Mucosa of descending colon (tissue), 3 donors: ENCODE measurements at places on chromosomes 13 and 19. TPM values are rescaled to one million over a fixed set of nuclear protein-coding genes. Genes with fewer than 3 reads are reported as not detected.

DNA sequence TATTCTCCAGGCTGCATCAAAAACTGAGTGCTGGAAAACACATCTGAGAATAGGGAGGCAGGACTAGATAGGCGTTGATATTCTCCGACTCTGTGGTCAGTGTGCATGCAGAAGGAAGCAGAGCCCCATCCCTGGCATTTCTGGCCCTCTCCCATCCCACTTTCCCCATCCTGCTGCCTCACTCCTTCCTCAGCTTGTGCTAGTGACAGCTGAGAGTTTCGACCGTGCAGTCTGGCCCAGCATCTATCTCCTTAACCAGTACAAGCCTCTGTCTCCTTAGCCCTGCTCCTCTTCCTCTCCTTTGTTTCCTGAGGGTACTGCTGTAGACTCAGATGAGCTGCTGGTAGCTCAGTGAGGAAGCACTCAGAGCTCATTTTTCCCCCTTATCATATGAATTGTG, 163.2 kb downstream of the SUCLA2 start:
- DNase-seq: no peak

- DNase-seq: no peak
These were observed 1.5 kb downstream of the FNDC3A start for GRCh38 chr13:48977286-48977625.

DNA sequence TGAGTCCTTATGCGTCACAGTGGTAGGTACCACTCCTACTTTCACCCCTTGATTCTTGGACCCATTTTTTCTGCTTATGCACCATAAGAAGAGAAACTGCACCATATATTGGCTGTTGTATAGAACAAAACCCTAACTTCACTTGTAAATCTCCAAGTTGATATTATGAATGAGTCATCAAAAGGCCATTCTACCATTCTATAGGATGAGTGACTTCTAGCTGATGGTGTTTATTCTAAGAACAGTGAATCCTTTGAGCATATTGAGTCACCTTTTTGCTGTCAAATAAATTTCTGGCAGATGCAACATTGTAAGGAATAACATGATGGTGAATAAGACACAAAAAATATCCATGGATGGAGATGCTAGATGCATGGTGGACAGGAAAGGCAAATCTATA, 57.7 kb downstream of the POLR1D start:
- no peak for DNase-seq

ZNF540 gene
- 1.5 TPM for total RNA-seq

DNA sequence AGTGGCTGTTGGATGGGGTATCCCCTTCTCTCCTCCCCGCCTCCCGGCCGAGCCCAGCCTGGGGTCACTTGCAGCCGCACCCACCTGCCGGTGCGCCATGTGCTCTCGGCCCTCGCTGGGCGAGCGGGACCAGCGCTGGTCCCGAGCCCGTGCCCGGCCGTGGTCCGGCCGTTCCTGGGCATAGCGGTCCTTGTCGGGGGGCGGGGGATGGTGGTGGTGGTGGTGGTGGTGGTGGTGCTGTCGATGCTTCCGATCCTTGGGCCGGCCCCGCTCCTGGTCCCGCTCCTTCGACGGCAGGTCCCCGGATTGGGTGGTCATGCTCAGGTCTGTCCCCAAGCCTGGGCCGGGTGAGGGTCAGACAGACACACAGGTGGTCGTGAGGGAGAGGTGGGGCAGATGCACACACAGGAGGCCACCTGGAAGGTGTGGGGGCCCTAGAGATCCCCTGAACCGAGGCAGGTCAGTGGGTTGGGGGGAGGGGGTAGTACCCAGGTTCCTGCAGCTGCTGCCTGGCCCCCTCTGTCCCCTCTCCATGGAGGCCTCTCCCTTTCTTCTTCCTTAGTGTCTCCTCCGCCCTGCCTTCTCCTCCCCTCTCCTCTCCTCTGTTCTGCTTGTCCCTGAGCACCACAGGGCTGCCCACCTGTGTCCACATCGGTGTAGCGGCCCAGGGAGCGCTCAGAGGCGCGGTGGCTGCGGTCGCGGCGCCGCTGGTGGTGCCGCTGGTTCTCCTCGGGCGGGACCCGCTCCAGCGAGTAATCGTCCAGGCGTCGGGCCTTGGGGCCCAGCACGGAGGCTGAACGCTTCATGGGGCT, 58.7 kb downstream of the IER2 start:
- DNase-seq: no peak

GRCh38 chr13:40313269-40314200, 352.9 kb downstream of the FOXO1 start:
- no peak for DNase-seq

THOP1 gene
- total RNA-seq: 53.1 TPM

DNA sequence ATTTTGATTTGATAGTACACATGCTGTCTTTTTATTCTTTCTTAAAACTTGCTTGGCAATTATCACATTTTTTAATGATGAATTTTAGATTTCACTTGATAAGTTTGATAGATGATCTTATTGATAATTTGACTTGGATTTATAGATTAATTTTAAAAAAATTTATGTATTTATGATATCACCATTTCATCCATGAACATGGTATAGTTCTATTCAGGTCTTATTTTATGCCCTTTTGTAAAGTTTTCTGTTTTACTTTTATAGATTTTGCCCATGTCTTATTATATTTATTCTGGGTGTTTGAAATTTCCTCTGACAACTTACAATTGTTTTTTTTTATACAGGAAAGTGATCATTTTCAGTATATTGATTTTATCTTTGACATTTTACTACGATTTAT, 39.5 kb downstream of the ZNF536 start:
- no peak for DNase-seq

- no peak for DNase-seq
These were observed 209.8 kb downstream of the PCCA start for GRCh38 chr13:100298691-100299090.

- no peak for DNase-seq
These were observed 62.5 kb downstream of the RFX2 start for GRCh38 chr19:6047741-6048251.

HCST gene
- total RNA-seq: 7.9 TPM

CEACAM3 gene
- 3.9 TPM for total RNA-seq

DNA sequence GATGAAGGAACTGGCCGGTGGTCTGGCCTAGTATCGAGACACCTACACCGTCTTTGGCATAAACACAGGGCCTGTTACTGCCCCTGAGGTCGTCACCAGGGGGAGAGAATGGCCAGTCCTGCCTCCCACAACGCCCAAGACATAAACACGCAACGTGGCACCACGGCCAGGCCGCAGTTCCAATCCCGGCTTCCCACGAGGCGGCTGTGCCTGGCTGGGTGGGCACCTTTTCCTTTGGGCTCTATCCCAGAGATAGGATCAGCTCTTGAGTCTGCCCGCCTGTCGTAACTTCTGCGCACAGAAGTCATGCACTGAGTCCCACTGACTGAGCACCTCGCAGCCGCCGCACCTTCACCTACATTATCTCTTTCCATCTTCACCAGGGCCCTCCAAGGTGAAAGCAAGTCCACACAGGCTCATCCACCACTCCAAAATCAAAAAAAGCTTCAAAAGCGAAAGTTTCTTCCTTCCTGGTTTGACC, 1.1 kb downstream of the MIER2 start:
- peak; percentile 6 for DNase-seq

DNA sequence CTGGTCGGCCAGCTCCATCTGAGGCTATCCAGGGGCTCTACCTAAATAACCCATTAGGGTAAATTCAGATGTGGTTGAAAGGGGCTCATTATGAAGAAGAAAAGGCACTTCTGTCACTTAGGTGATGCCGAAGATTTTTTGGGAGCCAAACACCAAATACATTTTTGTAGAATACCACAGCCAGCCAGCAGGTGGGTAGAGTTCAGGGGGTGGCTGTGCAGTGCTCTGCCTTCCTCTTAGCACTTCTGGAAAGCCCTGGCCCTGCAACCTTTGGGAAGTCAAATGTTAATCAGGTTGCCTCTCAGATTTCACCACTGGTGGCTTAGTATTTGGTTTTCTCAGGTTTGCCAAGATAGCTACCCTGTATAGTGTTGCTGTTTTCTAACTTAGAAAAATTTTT, 18.5 kb upstream of the GPR18 start:
- no peak for DNase-seq

DNA sequence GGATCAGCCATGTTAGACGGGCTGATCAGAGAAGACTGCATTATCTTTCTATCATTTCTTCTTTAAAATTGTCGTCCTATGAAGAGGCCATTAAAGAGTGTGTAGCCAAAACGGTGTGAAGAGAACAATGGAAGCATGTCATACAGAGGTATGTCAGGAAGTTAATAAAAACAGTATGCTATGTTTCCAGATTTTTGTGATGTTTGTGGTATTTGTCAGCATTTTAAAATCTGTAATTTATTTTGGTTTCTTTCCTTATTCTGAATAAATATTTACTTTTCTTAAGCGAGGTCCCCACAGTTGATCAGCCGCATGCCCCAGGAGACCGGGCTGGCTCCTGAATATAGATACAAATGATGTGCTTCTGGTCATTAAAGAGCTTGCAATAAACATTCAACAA, 142.9 kb upstream of the SERP2 start:
- no peak for DNase-seq

DNA sequence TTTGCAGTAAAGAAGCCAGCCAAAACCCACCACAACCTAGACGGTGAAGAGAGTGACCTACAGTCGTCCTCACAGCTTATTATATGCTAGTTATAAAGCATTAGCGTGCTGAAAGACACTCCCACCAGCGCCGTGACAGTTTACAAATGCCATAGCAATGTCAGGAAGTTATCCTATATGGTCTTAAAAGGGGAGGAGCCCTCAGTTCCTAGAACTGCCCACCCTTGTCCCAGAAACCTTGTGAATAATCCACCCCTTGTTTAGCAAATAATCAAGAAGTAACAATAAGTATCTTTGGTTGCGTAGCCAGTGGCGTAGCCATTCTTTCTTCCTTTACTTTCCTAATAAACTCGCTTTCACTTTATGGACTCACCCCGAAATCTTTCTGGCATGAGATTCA, 227.9 kb upstream of the ARGLU1 start:
- no peak for DNase-seq

GRCh38 chr19:49690656-49691242, at the start of gene CPT1C:
Gene CPT1C (plus strand): TSS chr19:49691116. CDS start chr19:49692253, 1,137 bp downstream.
- peak; percentile 80 for DNase-seq

GRCh38 chr13:53135301-53135700, 106.7 kb downstream of the OLFM4 start:
- DNase-seq: no peak

DNA sequence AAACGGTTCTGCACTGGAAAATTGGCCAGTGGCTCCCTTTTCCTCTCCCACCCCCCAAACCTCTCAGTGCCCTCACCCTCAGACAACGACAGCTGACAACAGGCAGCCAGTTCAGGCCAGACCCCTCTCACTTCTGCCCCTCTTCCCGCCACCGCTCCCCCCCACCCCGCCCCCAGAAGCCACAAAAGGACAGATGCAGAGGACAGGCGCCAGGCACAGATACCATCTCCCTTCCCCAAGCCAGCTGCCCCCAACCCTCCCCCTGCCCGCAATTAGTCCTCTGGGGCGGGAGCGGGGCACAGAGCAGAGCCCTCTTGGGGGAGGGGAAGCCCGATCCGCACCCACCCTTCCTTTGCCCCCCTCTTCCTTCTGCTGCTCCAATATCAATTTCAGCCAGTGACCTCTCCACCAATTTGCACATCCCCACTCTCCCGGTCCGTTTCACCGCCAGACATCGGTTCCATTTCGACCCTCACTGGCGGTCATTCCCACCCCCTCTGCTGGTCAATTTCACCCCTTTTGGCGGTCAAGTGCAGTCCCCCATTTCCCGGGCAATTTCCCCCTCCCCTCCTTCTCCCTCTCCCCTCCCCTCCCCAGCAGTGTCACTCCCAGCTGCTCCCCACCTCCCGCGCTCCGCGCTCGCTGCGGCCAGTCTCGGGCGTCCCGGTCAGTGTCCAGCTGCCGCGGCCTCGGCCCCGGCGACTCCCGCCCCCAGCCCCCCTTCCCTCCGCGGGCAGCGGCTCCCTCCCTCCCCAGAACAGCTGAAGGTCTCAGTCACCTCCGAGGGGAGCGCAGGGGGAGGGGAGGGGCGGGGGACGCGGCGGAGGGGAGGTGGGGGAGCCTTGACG, at the start of gene SHD:
Gene SHD, plus strand, starts transcription at position 848 of the 848 bp plus-strand sequence. CDS start 798 bp downstream, outside the sequence.
- DNase-seq: no peak

MAMSTR gene
- total RNA-seq: 0.61 TPM

FREM2 gene
- total RNA-seq: 3.3 TPM

FSD1 gene
- 0.84 TPM for total RNA-seq

- no peak for DNase-seq
These were observed 75.5 kb upstream of the MEDAG start for GRCh38 chr13:30830638-30830965.

ZNF667 gene
- total RNA-seq: 0.61 TPM

PSG7 gene
- not detected for total RNA-seq

SLAIN1 gene
- total RNA-seq: 1.6 TPM

GRCh38 chr13:90415902-90416301, 931.6 kb upstream of the MIR17HG start:
- no peak for DNase-seq

DNA sequence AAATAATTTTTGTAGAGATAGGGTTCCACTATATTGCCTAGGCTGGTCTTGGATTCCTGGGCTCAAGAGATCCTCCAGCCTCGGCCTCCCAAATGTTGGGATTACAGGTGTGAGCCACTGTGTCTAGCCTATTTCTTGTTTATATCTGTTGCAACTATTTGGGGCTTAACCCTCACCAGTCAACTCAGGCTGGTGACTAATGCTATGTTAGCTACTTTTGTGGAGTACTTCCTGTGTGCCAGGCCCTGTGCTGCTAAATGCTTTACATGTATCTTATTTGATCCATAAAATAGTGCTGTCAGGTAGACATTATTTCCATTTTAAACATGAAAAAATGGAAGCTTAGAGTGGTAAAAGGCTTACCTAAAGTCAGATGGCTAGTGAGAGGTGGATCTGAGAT, 13.8 kb downstream of the CEACAM1 start:
- no peak for DNase-seq

- no peak for DNase-seq
These were observed 78.9 kb downstream of the TEX26 start for GRCh38 chr13:31011193-31011860.

DNA sequence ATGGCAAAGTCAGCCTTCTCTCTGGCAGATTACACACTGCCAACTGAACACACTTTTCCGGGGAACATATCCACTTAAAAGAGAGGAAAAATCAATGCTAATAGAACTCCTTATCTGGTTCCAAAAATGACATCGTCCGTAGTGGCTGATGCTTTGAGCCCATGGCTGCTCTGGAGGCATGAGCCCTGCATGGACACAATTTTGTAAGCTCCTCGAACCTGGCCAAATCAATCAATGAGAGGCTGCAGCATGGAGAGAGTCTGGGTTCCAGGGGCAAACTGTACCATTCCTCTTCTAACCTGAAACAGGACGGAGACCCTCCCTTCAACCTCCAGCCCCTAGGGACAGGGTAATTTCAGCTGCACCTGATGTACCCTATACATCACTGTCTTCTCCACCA, 21.0 kb upstream of the TSHZ3 start:
- DNase-seq: no peak

GRCh38 chr13:88857256-88857655, 1186.1 kb downstream of the SLITRK5 start:
- no peak for DNase-seq

LIM2 gene
- total RNA-seq: not detected
